ENCODE measurements at places on chromosomes 6 and 20.

GRCh38 chr6:19635728-19636127 is 201.4 kb upstream of the ID4 start:
- no peak for DNase-seq
- H3K36me3 ChIP-seq, result no peaks in the 10 kb centered on the region
- no peak overlapping the region for H3K4me3 ChIP-seq
- no peak overlapping the region for H3K27ac ChIP-seq

DNA sequence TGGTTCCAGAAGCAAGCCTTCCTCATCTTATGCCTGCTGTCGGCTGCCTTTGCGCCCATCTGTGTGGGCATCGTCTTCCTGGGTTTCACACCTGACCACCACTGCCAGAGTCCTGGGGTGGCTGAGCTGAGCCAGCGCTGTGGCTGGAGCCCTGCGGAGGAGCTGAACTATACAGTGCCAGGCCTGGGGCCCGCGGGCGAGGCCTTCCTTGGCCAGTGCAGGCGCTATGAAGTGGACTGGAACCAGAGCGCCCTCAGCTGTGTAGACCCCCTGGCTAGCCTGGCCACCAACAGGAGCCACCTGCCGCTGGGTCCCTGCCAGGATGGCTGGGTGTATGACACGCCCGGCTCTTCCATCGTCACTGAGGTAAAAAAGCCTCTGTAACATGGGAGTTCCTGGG is 366 bp downstream of the SLC22A1 start:
- no peaks in the 10 kb centered on the region for H3K4me1 ChIP-seq
- no peaks in the 10 kb centered on the region for H3K27me3 ChIP-seq
- no peak for DNase-seq
- H3K27ac ChIP-seq, result no peak overlapping the region
- no peak overlapping the region for H3K4me3 ChIP-seq
- no peaks in the 10 kb centered on the region for H3K36me3 ChIP-seq

DNA sequence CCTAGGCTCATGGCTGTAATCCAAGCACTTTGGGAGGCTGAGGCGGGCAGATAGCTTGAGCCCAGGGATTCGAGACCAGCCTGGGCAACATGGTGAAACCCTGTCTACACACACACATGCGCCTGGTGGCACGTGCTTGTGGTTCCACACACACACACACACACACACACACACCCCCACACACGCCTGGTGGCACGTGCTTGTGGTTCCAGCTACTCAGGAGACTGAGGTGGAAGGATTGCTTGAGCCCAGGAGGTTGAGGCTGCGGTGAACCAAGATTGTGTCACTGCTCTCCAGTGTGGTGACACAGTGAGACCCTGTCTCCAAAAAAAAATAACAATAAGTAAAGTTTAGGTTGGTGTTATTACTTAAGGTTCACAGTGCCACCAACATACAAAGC is 165.8 kb downstream of the ZFAND3 start:
- H3K4me1 ChIP-seq, result peaks cover 32% of the 10 kb centered on the region
- H3K36me3 ChIP-seq, result peaks cover 3% of the 10 kb centered on the region
- H3K27ac ChIP-seq, result peak overlapping the region; percentile 64
- DNase-seq, result peak; percentile 2
- H3K4me3 ChIP-seq, result no peak overlapping the region

DNA sequence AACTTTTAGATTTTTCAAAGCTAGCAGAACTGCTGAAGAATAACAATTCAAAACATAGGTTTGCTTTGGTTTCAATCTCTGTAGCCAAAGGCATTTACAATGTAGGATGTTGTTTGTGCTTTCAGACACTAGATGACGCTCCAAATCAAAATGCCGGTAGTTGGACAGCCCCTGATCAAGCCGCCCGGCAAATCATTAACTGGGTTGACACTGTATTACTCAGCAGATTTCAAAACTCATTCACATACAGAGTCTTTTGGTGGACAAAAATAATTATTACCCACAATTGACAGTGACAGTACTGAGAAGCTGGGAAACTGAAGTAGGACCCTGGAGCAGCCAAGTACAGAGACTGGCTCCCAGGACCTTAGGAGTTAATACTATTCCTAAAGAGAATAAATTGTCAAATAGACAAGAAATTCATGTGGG is 21.3 kb upstream of the HFE start:
- no peaks in the 10 kb centered on the region for H3K27me3 ChIP-seq
- peak; percentile 53 for DNase-seq
- H3K4me3 ChIP-seq, result no peak overlapping the region

- peaks cover 6% of the 10 kb centered on the region for H3K4me1 ChIP-seq
- H3K36me3 ChIP-seq, result no peaks in the 10 kb centered on the region
- DNase-seq, result peak; percentile 44
These were observed 197.4 kb upstream of the KCNG1 start for GRCh38 chr20:51220293-51220706.
